Pulmonary artery endothelial cell (primary cell): ENCODE measurements at places on chromosomes 16 and 17.

DNA sequence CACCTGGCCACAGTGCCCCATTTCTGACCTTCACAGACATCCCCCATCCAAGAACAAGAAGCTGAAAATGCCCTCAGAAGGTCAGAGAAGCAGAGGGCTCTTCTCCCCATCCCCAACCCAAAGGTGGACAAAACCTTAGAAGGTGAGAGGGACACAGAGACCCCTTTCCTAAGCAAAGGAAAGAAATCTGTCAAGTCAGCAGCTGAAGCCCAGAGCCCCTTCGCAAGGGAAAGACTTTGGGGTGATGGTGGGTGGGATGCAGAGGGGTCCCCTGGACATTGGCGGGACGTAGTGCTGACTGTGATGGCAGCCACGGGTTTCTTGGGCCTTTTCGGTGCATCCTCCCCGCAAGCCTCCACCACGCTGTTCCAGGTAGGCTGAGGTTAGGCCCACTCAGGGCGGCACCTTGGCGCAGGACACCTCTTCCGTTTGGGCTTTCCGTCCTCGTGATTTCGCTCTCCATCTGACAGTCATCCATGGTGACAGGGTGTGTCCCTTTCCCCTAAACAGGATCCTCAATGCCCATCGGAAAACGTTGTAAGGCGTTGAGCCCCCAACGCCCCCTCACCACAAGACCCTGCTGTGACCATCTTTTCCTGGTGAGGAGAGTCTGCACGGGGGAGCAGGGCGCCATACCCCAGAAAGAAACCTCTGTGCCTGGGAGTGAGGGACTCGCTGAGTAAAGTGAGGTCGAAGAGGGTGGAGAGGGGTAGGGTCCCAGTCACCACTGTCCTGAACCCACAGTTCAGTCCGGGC, 10.7 kb upstream of the GSDMA start:
- DNase-seq, result no peak

DNA sequence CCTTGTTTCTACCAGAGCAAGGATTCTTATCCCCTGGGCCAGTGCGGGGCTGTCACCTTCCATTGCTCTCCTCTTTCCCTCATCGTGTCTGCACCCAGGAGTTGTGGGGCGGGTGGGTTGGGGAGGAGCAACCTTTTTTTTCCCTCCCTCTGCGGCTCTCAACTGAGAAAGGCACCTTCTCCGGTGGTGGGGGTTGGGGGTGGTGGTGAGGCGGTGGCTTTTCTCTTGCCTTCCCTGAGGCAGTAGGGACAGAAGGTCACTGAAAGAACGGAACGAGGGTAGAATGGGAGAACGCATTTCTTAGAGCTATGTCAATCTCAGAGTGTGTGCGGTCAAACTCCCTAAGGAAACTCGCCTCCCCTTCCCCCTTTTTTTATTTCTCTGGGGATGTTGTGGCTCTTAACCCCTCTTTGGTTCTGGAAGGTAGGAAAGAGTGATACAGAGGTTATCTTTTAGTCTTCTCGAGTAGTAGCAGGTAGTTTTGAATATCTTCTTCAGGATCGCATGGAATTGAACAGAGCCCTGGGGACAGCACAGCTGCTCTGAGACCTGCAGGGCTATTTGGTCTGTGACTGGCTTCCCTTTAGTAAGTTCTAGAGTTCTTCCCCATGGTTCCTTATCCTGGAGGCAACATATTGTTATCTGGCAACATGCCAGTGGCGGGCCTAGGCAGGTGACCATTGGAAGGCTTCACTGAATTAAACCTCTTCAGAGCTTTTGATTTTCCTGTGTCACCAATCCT, 994 bp downstream of the CLTC start:
- no peak for DNase-seq

- DNase-seq, result no peak
These were observed 54.4 kb upstream of the YPEL2 start for GRCh38 chr17:59277031-59277430.

DNA sequence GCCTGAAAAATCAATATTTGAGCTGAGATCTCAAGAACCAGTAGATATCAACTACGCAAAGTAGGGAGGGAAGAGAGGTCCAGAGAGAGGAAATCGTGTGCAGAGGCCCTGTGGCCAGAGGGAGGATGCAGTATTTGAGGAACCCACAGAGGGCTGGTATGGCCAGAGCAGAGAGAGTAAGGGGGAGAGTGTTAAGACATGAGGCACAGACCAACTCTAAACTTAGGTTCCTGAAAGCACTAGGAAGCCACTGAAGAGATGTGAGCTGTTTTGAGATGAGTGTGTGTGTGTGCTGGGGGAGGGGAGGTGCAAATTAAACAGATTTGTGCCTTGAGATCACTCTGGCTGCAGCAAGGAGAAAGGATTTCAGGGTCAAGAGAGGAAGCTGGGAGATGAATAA, 10.9 kb downstream of the SLC13A2 start:
- no peak for DNase-seq

- DNase-seq, result no peak
These were observed 184.7 kb downstream of the C16orf95 start for GRCh38 chr16:87132361-87133014.

- DNase-seq, result no peak
These were observed 23.8 kb downstream of the TBC1D3B start for GRCh38 chr17:36152639-36153120.

DNA sequence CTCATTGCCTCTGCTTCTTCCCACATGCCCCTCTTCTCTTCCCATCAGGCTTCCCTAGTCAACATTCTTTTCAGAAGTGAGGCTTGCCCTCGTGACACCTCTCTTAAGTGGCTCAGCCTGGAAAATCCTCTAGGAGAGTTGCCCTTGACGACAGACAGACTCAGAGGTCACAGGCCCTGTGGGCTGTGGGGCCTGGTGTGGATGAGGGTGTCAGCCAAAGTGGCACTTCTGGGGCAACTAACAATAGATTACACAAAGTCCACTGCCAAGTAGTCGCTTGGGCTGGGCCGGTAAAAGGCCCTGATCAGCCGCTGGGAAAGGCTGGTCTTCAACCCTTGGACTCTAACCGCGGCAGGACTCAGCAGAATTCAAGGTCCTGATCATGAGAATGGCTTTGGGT, 33.7 kb upstream of the METTL16 start:
- DNase-seq, result no peak

DNA sequence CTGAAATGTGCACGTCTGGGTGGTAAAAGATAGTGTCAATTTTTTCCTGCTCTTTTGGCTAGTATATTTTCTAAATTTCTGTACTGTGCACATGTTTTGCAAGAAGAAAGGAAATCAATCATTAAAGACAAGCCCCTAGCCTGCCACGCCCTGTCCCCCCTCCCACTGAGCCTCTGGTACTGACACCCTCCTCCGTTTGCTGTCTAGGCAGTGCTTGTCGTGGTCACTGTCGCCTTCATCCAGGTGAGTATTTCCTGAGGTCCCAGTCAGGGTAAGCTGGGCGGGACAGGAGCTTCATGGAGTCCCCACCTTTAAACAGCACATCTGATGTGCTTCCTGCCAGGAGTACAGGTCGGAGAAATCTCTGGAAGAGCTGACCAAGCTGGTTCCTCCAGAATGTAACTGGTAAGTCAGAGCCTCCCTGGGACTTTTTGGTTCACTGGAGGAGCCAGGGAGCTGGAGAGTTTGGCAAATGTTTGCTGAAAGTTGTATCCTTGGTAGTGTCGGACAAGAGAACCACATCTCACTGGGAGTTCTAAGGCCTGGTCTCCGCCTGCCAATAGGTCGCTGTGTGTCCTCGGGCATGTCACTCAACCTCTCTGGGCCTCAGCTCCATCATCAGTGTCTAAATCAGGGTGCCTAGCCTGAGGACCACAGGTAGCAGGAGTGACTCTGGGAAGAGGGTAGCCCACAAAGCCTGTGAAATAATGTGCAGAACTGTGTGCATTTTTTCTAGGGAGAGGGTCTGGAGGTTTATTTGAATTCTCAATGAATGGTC, 42.2 kb downstream of the ATP2C2 start:
- DNase-seq, result no peak

GRCh38 chr16:5580296-5580695, 482.7 kb upstream of the EEF2KMT start:
- DNase-seq, result no peak

DNA sequence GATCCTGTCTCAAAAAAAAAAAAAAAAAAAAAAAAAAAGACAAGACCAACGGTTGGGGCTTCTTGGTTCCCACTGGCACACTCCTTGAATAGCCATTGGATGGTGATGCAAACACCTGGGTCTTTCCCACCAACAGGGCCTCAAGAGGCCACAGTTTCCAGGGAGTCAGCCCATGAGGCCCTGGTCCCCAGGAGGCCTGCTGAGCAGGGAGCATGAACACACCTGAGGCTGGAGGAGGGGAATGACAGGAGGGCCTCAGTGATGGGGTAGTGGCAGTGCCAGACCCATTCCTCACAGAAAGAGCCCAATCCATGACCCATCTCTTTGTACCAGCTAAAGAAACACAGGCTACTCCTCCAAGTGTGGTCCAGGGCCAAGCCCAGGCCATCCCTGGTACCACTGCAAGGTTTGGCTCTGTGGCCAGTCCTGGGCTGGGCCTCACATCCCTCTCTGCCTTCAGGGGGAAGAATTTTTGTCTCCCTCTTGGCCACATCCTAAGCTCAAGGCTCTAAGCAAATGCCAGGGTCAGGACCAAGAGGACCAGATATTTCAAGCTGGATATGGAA, 13.9 kb downstream of the ARL2BP start:
- no peak for DNase-seq

DNA sequence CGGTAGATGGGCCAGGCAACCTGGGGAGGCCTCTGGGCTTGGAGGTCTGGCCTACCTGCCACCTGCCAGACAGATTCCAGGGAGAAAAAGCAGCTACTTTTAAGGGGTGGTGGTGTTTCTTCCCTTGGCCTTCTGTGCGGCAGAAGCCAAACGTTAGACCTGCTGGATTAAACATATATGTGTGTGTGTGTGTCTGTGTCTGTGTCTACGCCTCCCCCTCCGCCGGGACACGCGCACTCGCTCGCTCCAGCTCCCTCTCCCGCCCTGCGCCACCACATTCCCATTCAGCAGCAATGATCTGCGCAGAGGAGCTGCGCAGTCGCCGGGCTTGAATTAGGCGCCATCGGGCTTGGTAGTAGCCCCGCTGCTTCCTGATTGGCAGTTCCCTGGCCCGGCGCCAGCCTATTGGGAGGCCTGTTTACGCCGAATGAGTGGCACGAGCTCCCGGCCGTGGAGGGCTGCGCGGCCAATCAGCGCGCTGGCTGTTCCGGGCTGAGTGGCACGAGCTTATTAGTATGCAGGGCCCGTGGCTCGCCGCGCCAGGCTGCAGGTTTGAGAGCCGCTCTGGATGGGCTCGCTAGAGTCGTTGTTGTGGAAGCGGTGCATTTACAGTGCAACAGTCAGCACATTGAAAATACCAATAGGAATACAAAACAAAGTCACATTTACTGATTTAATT, at the start of gene BAHCC1:
Gene BAHCC1 (plus strand): TSS at position 537 of the 679 bp plus-strand sequence. CDS start 4,283 bp downstream, outside the sequence.
- DNase-seq, result peak; percentile 99

- DNase-seq, result no peak
These were observed 43.8 kb downstream of the PIMREG start for GRCh38 chr17:6488008-6488539.

GRCh38 chr17:65560628-65561451, 608 bp downstream of the AXIN2 start:
- peak; percentile 51 for DNase-seq

DNA sequence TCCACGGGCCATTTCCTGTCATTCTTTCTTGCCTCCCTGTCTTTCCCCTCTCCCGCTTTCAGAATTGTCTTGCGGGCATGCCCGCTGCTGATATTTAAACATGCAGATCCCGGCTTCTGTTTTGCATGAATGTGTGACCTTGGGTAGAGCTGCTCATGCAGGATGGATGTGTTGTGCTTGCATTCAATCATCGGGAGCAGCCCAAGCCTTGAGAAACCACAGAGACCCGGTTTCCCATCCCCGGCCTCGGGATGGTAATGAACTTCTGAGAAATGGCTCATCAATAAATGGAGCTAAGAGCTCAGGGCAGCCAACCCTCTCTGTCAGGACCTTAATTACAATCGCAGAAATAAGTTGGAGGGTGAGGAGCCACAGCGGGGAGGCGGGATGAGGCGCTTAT, 303.7 kb upstream of the TNRC6C start:
- DNase-seq, result no peak
